ENCODE measurements at places on chromosomes 4 and X. TPM values are rescaled to one million over a fixed set of nuclear protein-coding genes. Genes with fewer than 3 reads are reported as not detected.

Gene DKK2
- total RNA-seq: 15.1 TPM

Gene SORCS2
- 7.2 TPM for total RNA-seq

Gene PAGE5
- total RNA-seq: not detected

Gene CHST7
- 7.5 TPM for total RNA-seq

Gene DDX3X
- total RNA-seq: 234 TPM

Gene HCCS
- total RNA-seq: 19.4 TPM

Gene VCX3B
- total RNA-seq: not detected

Gene GAGE12H
- total RNA-seq: not detected

Gene FHDC1
- total RNA-seq: 25.7 TPM

Gene ART3
- total RNA-seq: not detected

Gene CAPN6
- 0.43 TPM for total RNA-seq

- no peak overlapping the region for H3K27ac ChIP-seq
- H3K27me3 ChIP-seq: no peaks in the 10 kb centered on the region
- no peaks in the 10 kb centered on the region for H3K36me3 ChIP-seq
- no peak overlapping the region for H3K4me3 ChIP-seq
- no peak for DNase-seq
- H3K4me1 ChIP-seq: peaks cover 4% of the 10 kb centered on the region
These were observed 5.1 kb upstream of the MTHFD2L start for GRCh38 chr4:74152836-74153235.

- no peak overlapping the region for H3K27ac ChIP-seq
- H3K4me3 ChIP-seq: no peak overlapping the region
- peaks cover 13% of the 10 kb centered on the region for H3K27me3 ChIP-seq
- H3K36me3 ChIP-seq: no peaks in the 10 kb centered on the region
- no peaks in the 10 kb centered on the region for H3K4me1 ChIP-seq
- DNase-seq: peak; percentile 51
These were observed 113.2 kb upstream of the PPP2R3B start for GRCh38 chrX:499870-500364.

GRCh38 chr4:118280501-118281218 is 72.1 kb downstream of the PRSS12 start:
- H3K4me1 ChIP-seq: peaks cover 31% of the 10 kb centered on the region
- H3K27ac ChIP-seq: no peak overlapping the region
- DNase-seq: no peak
- peak overlapping the region; percentile 76 for H3K4me3 ChIP-seq
- H3K27me3 ChIP-seq: no peaks in the 10 kb centered on the region

DNA sequence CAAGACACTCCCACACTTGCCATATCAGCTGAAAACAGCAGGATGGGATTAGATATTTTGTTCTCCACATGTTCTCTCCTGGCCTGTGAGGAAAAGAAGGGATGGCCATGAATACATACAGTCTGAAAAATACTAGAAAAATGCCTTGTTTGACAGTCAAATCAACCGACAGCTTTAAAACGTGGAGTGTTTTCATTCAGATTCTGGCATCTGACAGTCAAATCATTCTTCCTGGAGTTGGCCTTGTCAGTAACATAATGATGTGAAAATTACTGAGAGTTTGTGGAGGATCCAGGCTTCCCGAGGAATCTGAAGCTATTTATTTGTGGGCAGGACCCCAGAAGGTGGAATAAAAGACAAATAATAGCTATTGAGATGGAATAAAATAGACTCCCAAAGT is 188.2 kb downstream of the LDB2 start:
- H3K4me1 ChIP-seq: no peaks in the 10 kb centered on the region
- H3K36me3 ChIP-seq: no peaks in the 10 kb centered on the region
- H3K27me3 ChIP-seq: no peaks in the 10 kb centered on the region
- H3K4me3 ChIP-seq: no peak overlapping the region
- no peak for DNase-seq

DNA sequence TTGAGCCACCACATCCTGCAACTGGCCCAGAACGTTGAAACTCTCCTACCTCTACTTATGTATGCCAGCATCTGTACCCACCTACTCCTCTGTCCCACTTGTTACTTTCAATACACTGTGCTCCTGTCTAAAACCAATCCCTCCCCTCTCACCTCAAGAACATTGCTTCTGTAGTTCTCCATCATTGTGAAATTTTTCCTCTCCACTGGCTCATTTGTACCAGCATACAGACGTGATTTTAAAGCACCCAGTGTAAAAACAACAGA is 25.5 kb upstream of the USO1 start:
- H3K4me1 ChIP-seq: peaks cover 4% of the 10 kb centered on the region
- peak overlapping the region; percentile 62 for H3K27ac ChIP-seq
- no peaks in the 10 kb centered on the region for H3K36me3 ChIP-seq
- no peaks in the 10 kb centered on the region for H3K27me3 ChIP-seq

DNA sequence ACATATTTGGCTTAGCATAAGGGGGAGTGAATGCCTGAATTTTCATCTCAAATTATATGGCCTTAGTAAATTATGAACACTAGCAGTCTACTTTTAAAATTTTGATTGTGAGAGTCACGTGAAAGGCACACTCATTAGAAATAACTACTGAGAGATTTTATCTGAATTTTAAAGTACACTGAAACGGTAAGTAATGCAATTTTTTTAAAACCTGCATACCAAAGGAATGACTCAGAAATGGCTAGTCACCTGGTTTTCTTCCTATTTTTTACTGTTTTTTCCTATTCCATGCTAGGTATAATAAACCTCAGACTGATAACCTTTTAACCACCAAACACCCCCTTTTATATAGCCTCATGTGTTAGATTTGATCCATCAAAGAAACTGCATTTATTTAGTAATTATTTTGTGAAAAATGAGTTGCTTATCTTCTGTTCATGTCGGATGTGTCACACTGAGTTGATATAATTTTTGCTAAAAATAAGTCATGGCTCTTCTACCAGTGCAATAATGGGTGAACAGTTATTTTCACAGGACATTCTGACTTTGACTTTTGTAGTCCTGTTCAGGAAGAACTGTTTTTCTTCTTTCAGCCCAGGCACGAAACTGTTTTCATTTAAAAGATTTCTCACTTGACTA is 40.4 kb downstream of the CPEB2 start:
- peaks cover 19% of the 10 kb centered on the region for H3K36me3 ChIP-seq
- no peak overlapping the region for H3K4me3 ChIP-seq
- H3K27me3 ChIP-seq: no peaks in the 10 kb centered on the region
- no peaks in the 10 kb centered on the region for H3K4me1 ChIP-seq
- no peak overlapping the region for H3K27ac ChIP-seq

DNA sequence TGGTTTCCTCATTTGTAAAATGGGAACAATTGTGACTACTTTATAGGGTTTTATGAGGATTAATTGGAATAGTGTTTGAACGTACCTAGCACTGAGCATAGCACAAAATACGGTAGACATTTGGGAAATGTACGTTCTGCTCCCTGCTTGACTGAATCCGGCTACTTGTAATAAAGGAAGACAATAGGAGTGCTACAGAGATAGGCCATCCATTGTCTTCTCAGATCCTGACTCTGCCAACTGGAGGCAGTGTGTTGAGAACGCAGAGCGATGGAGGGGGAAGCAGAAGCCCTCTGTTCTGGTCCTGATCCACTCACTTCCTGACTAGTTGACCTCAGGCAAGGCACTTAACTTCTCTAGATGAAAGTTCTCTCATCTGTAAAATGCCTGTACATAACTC is 26.4 kb downstream of the ENPP6 start:
- H3K27me3 ChIP-seq: no peaks in the 10 kb centered on the region
- DNase-seq: no peak
- H3K36me3 ChIP-seq: no peaks in the 10 kb centered on the region
- no peak overlapping the region for H3K4me3 ChIP-seq

- no peak overlapping the region for H3K4me3 ChIP-seq
- H3K27ac ChIP-seq: no peak overlapping the region
- no peaks in the 10 kb centered on the region for H3K36me3 ChIP-seq
- H3K4me1 ChIP-seq: no peaks in the 10 kb centered on the region
These were observed 234.6 kb downstream of the AFAP1 start for GRCh38 chr4:7705062-7705461.

- H3K27me3 ChIP-seq: no peaks in the 10 kb centered on the region
- no peak for DNase-seq
- H3K27ac ChIP-seq: no peak overlapping the region
- no peaks in the 10 kb centered on the region for H3K4me1 ChIP-seq
- H3K4me3 ChIP-seq: no peak overlapping the region
These were observed 72.8 kb upstream of the NLRP2B start for GRCh38 chrX:57752866-57753265.

DNA sequence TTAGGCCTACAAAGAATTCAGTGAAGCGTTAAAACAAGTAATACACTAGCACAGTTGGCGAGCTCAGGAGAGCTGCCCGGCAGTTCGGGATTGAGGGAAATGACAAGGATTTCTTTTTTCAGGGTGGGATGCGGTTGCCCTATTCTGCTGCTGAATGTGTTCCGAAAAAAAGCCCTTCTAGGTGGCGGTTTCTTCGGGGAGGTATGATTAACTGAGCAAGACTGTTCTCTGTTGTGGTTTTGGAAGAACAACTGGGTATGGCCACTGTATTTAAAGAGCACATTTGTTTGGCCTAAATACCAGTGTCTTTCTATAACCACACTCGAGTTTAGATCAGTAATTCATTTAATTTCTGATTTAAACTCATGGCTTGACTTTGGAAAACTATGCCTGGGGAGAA is 459.7 kb upstream of the FAT1 start:
- no peak for DNase-seq
- H3K27ac ChIP-seq: no peak overlapping the region
- H3K36me3 ChIP-seq: no peaks in the 10 kb centered on the region
- H3K4me3 ChIP-seq: no peak overlapping the region
- no peaks in the 10 kb centered on the region for H3K27me3 ChIP-seq

GRCh38 chrX:67726018-67726417 is 182.2 kb downstream of the AR start:
- H3K36me3 ChIP-seq: no peaks in the 10 kb centered on the region
- H3K27me3 ChIP-seq: no peaks in the 10 kb centered on the region
- H3K4me1 ChIP-seq: no peaks in the 10 kb centered on the region
- H3K4me3 ChIP-seq: no peak overlapping the region

DNA sequence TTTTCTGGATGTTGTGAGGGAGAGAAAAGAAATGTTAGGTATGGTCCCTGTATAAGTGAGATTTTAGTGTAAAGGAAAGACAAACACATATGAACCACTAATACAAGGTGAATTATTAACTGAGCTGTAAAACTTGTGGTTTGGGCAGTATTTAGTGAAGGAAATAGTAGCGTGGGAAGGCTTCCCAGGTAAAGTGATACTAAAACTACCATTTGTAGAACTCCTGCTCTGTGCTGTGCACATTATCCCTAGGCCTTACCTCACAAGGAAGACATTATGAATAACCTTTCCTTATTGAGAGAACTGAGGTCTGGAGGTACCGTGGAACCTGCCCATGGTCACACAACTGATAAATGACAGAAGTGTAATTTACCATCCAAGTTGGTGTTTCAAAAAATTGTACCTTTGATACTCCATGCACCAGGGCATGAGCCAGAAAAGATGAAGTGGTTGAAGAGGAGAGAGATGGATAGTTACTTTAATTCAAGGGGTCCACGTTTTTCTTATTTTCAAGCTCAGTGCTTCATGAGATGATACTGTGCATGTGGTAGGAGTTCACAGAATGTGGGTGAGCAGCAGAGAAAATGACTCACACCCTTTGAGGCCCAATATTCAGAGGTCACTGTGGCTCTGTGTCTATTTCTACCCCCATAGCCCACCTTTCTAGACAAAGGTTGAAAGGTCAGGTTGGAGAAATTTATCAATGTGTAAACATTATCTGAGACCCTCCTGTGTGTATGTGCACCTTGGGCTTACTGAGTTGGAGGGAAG is 2.6 kb upstream of the VSIG4 start:
- H3K4me1 ChIP-seq: no peaks in the 10 kb centered on the region
- H3K4me3 ChIP-seq: no peak overlapping the region
- H3K36me3 ChIP-seq: no peaks in the 10 kb centered on the region
- H3K27me3 ChIP-seq: no peaks in the 10 kb centered on the region
- H3K27ac ChIP-seq: no peak overlapping the region

GRCh38 chrX:13088156-13088487 is 43.7 kb upstream of the FAM9C start:
- H3K4me3 ChIP-seq: no peak overlapping the region
- DNase-seq: no peak
- H3K27ac ChIP-seq: peak overlapping the region; percentile 55
- H3K27me3 ChIP-seq: no peaks in the 10 kb centered on the region

- no peak overlapping the region for H3K4me3 ChIP-seq
- no peak for DNase-seq
- no peaks in the 10 kb centered on the region for H3K4me1 ChIP-seq
These were observed 438.2 kb upstream of the DIAPH2 start for GRCh38 chrX:96246436-96246835.

- no peak for DNase-seq
- peaks cover 15% of the 10 kb centered on the region for H3K36me3 ChIP-seq
- H3K27ac ChIP-seq: no peak overlapping the region
These were observed 94.1 kb downstream of the NEUROG2 start for GRCh38 chr4:112421911-112422310.

DNA sequence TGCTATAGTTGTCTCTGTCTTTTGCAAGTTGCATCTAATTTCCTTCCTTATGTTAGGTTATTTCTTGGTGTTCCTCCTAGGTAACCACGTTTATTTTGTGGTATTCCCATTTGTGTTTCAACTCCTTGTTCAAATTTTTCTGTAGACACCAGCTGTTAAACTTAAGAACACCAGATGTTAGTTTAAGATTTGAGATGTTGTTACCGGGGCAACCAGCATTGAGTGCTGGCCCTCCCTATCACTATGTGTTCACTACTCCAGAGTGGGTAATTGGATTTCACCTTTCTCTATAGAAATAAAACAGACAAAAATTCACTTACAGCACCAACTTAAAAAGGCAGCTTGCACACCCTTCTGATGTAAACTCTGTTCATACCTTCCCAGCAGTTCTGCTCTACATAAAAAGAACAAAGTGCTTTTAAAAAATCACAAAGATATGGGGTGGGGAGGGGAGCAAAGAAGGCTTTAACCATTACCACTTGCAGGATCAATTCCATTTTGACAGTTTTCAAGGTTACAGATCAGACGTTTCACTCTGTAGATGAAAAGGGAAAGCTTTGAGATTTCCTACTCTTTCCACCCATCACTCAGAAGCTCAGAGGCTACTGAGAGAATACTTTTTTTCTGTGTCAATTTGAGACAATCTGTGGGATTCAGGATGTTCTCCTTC is 82.9 kb downstream of the DKK2 start:
- no peaks in the 10 kb centered on the region for H3K36me3 ChIP-seq
- no peak overlapping the region for H3K4me3 ChIP-seq
- H3K27ac ChIP-seq: no peak overlapping the region
- no peaks in the 10 kb centered on the region for H3K4me1 ChIP-seq
- no peaks in the 10 kb centered on the region for H3K27me3 ChIP-seq

DNA sequence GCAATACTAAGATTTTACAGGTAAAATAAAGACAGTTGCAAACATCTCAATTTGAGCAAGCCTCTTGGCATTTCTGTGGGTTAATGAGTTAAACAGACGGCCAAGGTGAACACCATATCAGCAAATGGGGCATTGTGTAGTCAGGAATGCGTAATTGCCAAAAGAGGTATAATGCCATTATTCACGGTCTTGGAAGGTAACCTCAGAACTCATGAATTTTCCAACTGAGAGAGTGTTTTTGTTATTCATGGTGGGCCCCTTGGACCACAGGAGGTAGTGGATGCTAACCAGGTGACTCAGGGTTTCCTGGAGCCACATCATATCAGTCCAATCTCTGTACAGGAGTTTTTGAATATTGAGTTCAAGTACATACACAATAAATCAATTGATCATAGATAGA is 368.0 kb upstream of the TECRL start:
- no peaks in the 10 kb centered on the region for H3K4me1 ChIP-seq
- H3K36me3 ChIP-seq: no peaks in the 10 kb centered on the region
- no peak overlapping the region for H3K4me3 ChIP-seq
- no peak for DNase-seq
- H3K27me3 ChIP-seq: no peaks in the 10 kb centered on the region
